ENCODE measurements at places on chromosomes 5 and 9.
A peak's percentile ranks its signal among the peaks of the same experiment; 100 is the strongest.

DNA sequence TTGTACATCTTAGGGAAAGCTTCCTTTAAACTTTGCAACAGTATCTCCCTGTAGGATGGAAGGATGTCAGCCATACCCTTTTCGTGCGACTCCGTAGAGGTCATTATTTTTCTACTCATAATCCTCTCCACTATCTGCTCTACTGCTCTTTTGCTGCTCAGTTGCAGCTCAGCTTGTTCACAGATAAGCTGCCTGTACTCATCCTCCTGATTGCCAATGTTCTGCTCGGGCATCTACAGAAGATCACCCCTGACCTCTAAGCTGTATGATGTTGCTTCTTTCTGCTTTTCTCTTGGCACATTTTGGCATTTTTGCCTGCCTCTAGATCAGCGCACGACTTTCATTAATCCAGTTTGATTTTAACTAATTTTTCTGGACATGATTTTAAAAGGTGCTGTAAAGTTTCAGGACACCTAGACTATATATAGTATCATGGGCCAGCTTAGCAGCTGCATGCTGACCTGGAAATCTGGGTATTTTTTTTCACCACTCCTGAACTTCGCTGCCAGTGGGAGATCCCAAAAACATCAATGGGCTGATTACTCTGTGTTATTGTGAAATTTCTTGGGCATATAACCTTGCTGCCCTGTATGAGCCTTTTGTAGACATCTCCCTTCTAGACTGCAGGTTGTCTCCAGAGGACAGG, 131.2 kb upstream of the ZNF608 start:
- no peak for DNase-seq

GRCh38 chr9:107224252-107224651, 58.8 kb upstream of the RAD23B start:
- no peak for DNase-seq

- peak; percentile 48 for DNase-seq
These were observed 119.8 kb downstream of the TENT4A start for GRCh38 chr5:6832994-6833393.

- DNase-seq: no peak
These were observed 224.1 kb downstream of the CACNA1B start for GRCh38 chr9:138101444-138102234.

All from AG08395 (cell line).